ENCODE measurements at places on chromosomes 5 and 9. TPM values are rescaled to one million over a fixed set of nuclear protein-coding genes. Genes with fewer than 3 reads are reported as not detected.

The MBLAC2 gene
- total RNA-seq, result 13.3 TPM

The LCP2 gene
- total RNA-seq, result 13.6 TPM

The SLC36A2 gene
- total RNA-seq, result not detected

The SMC2 gene
- total RNA-seq, result 10.6 TPM

The ADCY2 gene
- total RNA-seq, result not detected

The UNC13B gene
- 0.25 TPM for total RNA-seq

The SEMA5A gene
- total RNA-seq, result not detected

The ELOVL7 gene
- not detected for total RNA-seq
